ENCODE measurements at places on chromosomes 16 and 17. TPM values are rescaled to one million over a fixed set of nuclear protein-coding genes. Genes with fewer than 3 reads are reported as not detected.

Gene KRTAP2-2
- total RNA-seq: not detected

Gene NTN1
- 7.9 TPM for total RNA-seq

Gene DHX58
- total RNA-seq: 12.1 TPM

Gene PSKH1
- total RNA-seq: 28.4 TPM

Gene ACSM3
- 1.5 TPM for total RNA-seq

Gene ABI3
- total RNA-seq: 8.5 TPM

Gene CMTM2
- total RNA-seq: not detected

Gene CA7
- total RNA-seq: not detected

Gene RNF157
- 14.1 TPM for total RNA-seq

Gene ALOX15B
- total RNA-seq: 7.3 TPM

Gene ZNF778
- total RNA-seq: 7.5 TPM

Gene ABR
- total RNA-seq: 66.7 TPM

Gene ADORA2B
- total RNA-seq: 1.3 TPM

Gene AOC2
- 10.0 TPM for total RNA-seq

Gene HSD3B7
- total RNA-seq: 18.3 TPM

Gene GLIS2
- total RNA-seq: 2.1 TPM

Gene DNAI2
- not detected for total RNA-seq

Gene CCDC43
- total RNA-seq: 12.9 TPM

Gene KRT15
- total RNA-seq: not detected

Gene DUS1L
- total RNA-seq: 46.5 TPM

Gene CHP2
- total RNA-seq: not detected

Gene ATPAF2
- total RNA-seq: 11.0 TPM

Gene DNAAF8
- 1.6 TPM for total RNA-seq

Gene CYB5B
- 34.7 TPM for total RNA-seq

Gene PMP22
- total RNA-seq: 386 TPM

Gene CDH3
- total RNA-seq: 0.34 TPM

Gene SRL
- total RNA-seq: 0.66 TPM

Gene ASIC2
- total RNA-seq: not detected

Gene KRT16
- 42.0 TPM for total RNA-seq

Gene TEKT5
- total RNA-seq: not detected

Gene CDH13
- total RNA-seq: 9.0 TPM

Gene CLEC19A
- not detected for total RNA-seq

Gene OTOP3
- total RNA-seq: not detected

Gene GALR2
- not detected for total RNA-seq

Gene PKMYT1
- not detected for total RNA-seq

Gene RPS15A
- total RNA-seq: 1,981 TPM

Gene RAD51D
- total RNA-seq: 7.6 TPM

Gene ANKRD40
- 74.6 TPM for total RNA-seq

Gene SECTM1
- 12.3 TPM for total RNA-seq

Gene HBA1
- total RNA-seq: 11.9 TPM

Gene NPIPB13
- 2.4 TPM for total RNA-seq

Gene MT3
- total RNA-seq: 2.0 TPM

Gene CTF1
- 0.85 TPM for total RNA-seq

Gene RNU2-1
- total RNA-seq: not detected

Gene HS3ST2
- 5.7 TPM for total RNA-seq

Gene CRYBA1
- not detected for total RNA-seq

Gene IGFALS
- not detected for total RNA-seq

Gene CDT1
- total RNA-seq: not detected

Gene STAT5B
- total RNA-seq: 91.5 TPM
